ENCODE measurements at places on chromosomes 1 and 21.

- DNase-seq: no peak
These were observed 58.7 kb downstream of the DMRTB1 start for GRCh38 chr1:53517821-53518352.

- DNase-seq: no peak
These were observed 6.6 kb upstream of the SIM2 start for GRCh38 chr21:36692114-36692834.

DNA sequence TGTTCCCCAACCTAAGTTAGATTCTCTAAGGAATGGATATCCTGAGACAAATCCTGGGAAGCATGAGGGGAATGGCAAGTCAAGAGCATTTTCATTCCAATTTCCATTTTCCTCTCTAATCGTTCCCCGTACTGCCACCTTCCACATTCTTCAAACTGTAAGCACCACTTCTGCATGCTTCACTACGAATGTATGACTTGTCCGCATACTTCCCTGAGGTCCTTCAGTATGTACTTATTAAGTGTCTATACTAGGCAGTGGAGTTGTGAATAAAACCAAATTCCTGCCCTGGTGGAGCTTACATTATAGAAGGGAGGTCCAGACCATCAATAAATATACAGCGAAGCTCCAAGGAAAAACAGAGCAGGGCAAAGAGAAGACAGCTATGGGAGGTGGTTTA lies 154.8 kb downstream of the GREM2 start:
- DNase-seq: no peak

DNA sequence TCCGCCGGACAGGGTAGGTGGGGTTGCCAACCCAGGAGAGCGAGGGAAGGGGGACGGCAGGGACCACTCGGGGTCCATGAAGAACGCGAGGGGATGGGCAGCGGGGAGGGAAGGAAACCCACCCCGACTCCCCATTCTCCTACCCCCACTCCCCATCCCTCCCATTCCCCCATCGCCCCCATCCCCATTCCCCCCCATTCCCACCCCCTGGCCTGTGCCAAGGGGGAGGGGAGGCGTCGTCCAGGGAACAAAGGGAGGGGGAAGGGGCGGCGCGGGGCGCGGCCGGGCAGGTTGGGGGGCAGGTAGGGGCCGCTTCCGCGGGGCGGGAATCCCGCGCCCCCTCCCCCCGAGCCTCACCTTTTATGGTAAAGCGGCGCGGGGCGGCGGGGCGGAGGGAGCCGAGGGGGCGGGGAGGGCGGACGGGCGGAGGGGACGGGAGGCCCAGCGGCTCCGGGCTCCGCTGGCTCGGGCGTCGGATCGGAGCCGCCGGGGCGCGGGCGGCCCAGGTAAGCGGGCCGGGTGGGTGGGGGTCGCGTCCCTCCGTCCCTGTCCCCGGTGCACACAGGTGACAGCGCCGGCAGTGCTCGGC lies at the start of gene FBLIM1:
Gene FBLIM1, plus strand, starts transcription at position 453 of the 589 bp plus-strand sequence. CDS start 6,189 bp downstream, outside the sequence.
- DNase-seq: no peak

DNA sequence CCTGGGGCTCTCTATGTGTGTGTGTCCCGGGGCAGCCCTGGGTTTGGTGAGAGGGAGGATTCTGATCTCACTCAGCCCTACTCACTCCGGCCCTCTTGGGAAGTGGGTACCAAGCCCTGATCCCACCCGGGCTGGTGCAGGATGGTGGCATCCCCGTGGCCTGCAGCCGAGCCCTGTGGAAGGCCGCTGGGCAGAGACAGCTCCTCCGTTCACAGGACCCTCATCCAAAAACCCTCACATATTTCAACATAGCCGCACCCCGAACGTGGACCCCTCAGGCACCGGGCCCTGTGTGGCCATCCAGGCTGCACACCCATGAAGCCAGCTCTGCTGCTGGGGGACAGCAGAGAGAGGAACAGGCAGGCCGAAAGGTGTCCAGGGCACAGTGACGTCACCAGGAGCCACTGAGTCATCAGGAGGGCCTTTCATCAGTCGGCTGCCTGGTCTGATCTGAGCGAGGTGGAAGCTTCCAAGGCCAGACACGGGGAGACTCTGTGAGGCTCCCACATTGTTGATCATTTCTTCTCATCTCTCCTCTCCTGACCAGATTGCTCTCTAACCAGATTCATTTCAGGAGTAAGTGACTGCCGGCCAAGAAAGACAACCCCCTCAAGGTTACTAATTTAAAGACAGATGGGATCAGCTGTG lies 16.2 kb upstream of the GPR157 start:
- no peak for DNase-seq

GRCh38 chr1:62038594-62039284 lies 155.9 kb upstream of the L1TD1 start:
- DNase-seq: no peak

DNA sequence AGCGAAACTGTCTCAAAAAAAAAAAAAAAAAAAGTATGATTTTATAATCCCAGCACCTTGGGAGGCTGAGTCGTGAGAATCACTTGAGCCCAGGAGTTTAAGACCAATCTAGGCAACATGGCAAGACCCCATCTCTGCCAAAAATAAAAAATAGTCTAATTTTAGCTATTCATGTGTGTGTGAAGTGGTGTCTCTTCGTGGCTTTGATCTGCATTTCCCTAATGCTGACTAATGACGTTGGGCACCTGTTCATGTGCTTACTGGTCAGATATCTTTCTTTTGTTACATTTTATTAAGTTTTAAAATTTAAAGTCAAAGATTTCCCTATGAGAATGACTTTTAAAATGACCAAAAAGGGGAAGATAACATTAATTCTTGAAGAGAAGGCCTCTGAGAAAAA lies 31.0 kb downstream of the PSEN2 start:
- no peak for DNase-seq

DNA sequence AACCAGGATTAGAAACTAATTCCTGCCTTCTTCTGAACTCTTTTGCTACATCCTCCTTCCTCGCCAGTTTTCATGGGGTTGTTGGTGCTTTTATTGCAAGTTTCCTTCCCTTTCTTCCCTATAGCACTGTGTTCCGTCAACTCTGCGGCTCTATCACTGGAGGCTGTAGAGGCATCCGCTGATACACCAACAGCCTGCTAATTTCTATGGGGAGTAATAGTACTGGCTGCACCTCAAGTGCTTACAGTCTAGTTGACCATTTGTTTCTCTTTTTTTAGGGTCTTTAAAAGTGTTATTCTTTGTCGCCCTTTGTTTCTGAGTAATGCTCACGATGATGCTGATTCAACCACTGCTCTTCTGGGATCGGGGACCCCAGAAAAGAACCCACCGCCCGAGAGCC lies 746 bp downstream of the MIS18A start:
- DNase-seq: no peak

GRCh38 chr21:28932717-28933116 lies 60.0 kb downstream of the LTN1 start:
- peak; percentile 24 for DNase-seq

Measured in NCI-H748 treated with DMSO at 0.1 percent for 48 hours (cell line).